ENCODE measurements at places on chromosomes 11 and 22.

DNA sequence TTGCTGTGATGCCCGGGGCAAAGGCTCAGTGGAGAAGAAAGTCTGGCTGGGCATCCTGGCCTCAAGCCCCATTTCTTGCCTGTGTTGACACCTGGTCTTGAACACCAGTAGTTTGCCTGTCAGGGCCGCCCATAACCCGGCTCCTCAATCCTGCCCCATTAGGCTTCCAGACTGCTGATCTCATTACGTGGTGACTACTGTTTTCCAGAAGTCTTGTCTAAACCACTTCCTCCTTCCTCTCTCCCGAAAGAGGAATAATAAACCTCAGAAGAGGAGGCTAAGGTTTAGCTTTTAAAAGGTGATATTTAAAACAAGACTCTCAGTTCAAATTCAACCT is 97.7 kb downstream of the CD44 start:
- DNase-seq: peak; percentile 89

GRCh38 chr11:65251476-65251875 is 10.3 kb upstream of the POLA2 start:
- DNase-seq: no peak

DNA sequence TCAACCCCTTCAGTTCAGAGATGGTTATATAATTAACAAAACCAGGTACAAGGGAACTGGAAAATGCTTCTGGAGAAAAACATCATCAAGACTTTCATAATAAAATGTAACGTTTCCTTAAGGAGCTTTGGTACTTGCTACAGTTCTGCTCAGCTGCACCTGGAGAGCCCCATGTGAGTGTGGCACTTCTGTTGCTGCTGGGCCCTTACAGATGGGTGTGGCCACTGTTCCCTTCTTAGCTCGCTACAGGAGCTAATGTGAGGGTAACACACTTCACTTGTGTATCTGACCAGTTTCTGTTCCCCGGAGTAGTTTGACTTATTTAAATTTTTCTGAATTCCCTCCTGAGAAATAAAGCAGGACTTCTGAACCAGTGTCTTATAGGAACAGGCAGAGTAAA is 4.0 kb downstream of the POU2AF3 start:
- no peak for DNase-seq

DNA sequence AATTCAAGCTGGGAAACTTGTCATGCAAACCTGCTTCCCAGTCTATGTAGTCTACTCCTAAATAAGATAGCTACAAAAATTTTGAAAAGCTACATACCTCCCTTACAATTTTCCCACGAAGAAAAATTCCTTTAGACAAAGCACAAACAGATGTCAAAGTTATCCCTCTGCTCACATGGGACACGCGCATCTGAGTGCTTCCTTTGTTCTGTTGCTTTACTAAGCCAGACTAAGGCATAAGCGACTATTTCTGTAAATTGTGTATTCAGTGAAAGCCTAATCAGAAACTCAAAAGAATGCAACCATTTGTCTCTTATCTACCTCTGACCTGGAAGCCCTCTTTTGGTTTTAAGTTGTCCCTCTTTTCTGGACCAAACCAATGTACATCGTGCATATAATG is 583.7 kb upstream of the B3GAT1 start:
- no peak for DNase-seq

- no peak for DNase-seq
These were observed 45.4 kb upstream of the ANO3 start for GRCh38 chr11:26286472-26287066.

DNA sequence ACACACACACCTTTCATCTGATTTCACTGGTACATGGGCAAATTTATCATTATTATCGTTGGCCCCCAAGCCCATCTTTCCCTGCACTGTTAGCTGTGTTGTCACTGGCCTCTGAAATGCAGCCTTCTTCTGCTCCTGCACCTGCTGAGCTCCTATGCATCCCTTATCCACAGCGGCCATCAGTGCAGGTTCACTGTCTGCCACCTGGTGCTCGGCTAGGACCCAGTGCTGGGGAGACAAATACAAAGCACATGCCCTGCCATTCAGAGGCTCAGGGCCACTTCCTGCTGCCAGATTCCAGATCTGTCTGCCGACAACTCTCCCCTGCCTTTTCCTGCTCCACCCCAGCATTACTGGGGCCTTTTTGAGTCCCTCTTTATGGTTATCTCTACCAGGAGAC is 1205.4 kb downstream of the TBC1D22A start:
- DNase-seq: no peak

- no peak for DNase-seq
These were observed 33.2 kb downstream of the SLC5A12 start for GRCh38 chr11:26688701-26689100.

DNA sequence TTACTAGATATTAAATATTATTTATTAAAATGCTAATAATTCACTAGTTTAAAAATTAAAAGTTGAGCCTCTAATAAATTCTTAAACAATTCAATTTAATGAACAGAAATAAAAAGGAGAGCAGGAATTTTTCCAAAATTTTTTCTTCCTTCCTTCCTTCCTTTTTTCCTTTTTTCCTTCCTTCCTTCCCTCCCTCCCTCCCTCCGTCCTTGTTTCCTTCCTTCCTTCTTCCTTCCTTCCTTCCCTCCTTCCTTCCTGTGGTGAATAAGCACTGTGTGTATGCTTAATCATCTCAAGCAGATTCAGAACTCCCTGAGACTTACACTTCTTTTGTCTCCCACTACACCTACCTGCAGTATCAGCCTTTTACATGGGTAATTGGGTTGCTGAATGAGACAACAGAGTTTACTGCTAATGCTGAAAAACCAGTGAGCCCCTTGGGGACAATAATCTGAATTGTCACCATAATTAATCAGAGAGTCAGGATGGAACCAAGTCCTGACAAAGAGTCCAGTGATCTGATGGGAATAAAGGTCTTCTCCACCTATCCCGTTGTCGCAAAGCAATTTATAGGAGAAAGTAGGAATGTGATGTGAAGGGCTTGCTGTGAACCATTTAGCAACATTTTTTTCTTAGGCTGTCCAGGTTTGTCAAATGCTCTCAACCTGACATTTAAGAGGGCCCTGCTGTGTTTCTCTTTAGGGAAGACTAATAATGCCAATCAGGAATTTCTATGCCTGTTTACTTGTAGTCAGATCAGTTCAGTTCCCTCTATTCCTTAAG is 58.1 kb upstream of the CEP295 start:
- DNase-seq: no peak

DNA sequence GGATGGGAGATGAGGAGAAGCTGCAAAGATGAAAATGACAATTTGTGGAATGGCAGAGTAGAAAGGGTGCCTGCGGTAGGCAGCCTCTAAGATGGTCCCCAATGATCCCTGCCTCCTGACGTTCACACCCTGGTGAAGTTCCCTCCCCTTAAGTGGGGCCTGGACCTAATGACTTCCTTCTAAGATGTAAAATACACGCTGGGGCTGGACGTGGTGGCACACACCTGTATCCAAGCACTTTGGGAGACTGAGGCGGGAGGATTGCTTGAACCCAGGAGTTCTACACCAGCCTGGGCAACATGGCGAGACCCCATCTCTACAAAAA is 60.7 kb upstream of the CREB3L1 start:
- DNase-seq: no peak

GRCh38 chr11:22194306-22194705 is 1.4 kb downstream of the ANO5 start:
- no peak for DNase-seq

GRCh38 chr11:66281001-66281400 is 3.0 kb downstream of the CNIH2 start:
- no peak for DNase-seq

DNA sequence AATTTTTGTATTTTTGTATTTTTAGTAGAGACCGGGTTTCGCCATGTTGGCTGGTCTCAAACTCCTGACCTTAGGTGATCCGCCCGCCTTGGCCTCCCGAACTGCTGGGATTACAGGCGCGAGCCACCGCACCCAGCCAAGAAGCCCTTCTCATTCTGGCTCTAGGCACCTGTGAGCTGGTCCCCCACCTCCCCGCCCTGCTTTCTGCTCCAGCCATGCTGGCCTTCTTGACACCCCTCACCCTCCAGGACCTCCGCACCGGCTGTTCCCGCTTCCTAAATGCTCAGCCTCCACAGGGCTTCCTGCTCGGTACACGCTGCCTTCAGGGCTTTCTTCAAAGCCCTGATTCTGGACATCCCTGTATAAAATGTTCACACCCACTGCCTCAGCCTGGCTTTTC is 5.5 kb upstream of the FXYD2 start:
- DNase-seq: no peak

- no peak for DNase-seq
These were observed at the start of gene APLNR for GRCh38 chr11:57237204-57237681. Gene APLNR, minus strand, starts transcription at chr11:57237250. Its CDS starts 246 bp downstream, at chr11:57237004.

- no peak for DNase-seq
These were observed 33.7 kb downstream of the SVIP start for GRCh38 chr11:22795914-22796313.

- no peak for DNase-seq
These were observed 42.9 kb downstream of the MRTFA start for GRCh38 chr22:40593460-40594273.

DNA sequence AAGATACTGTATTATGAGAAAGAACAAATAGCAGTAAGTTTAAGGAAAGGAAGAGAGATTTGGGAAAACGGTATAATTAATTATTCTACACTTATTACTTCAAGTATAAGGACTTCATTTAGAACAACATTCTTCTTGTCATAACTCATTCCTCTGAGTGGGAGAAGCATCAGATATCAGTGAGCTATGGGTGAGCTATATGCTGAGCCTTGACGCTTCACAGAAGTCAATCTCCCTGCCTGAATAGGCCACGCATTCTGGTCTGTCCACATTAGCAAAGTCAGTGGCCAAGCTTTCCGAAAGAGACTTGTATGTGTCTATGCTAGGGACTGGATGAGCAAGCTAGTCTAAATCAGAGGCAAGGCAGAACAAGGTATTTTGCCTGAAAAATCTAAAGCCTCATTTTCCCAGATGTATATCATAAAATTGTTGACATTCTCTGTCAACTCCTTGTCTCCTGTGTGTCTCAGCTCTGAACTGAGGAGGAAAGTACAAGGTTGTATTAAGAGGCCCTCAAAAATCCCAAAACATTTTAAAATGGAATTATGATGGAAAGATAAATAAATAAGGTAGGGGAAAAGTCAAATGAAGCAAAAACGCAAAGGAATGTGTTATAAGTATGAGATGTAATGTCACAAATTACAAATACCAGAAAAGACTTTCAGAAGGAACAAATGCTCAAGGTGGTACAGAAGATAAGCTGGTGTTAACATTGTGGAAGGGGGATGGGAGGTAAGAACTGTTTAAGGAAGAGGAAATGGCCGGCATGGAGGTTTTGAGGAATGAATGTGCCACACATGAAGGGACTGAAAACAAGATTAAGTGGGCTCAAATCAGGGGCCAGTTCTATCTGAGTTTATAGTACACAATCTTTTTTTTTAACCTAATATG is 1.4 kb downstream of the OR52N2 start:
- no peak for DNase-seq

GRCh38 chr11:68146010-68146540 is 24.9 kb upstream of the CHKA start:
- DNase-seq: peak; percentile 93

DNA sequence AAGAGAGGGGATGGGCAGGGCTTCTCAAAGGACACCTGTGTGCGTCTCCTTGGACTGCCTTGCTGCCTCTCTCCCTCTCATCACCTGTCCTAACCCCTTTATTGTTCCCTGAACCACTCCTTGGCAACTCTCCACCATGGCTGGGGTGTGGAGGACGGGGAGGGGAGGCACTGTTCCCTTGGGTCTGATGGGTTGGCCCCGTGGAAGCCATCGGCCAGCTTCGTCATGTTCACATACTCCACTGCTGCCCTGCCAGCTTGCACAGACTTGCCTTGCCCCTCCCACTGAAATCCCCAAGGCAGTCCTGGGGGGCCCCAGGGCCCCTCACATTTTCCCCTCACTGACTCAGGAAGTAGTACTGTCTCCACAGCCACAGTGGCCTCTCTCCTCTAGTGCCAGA is 36.1 kb upstream of the LRRC32 start:
- DNase-seq: no peak

DNA sequence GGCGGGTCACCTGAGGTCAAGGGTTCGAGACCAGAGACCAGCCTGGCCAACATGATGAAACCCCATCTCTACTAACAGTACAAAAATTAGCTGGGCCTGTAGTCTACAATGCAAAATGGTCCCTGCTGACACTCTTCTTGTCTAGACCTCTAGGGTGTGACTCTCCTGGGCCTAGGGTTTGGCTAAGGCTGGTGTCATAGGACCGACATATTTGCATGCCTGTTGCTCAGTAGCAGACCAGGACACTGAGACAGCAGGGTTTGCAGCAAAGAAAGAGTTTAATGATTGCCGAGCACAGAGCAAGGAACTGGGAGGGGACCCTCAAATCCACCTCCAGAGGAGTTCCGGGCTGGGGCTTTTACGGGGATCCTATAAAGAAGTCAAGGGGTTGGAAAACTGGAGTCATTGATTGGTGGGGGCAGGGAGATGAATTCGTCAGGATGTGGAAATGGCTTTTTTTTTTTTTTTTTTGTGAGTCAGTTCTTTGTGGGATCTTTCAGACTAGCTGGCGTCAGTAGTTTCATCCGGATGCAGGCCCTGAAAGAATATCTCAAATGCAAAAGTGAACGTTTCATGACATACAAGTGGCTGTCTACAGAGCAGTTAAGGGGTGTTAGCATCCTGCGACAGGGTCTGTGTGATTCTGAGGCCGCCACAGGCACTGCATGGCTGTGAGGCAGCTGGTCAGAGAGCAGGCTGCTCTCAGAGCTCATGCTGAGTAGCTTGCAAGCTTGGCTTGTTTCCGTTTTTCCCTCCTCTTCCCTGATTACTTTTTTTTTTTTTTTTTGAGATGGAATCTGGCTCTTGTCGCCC is 27.2 kb upstream of the A4GALT start:
- DNase-seq: no peak

GRCh38 chr11:133946051-133946450 is 10.7 kb downstream of the IGSF9B start:
- DNase-seq: no peak

- DNase-seq: no peak
These were observed 26.1 kb downstream of the MOB2 start for GRCh38 chr11:1460396-1460985.

GRCh38 chr11:70048279-70049024 is 29.7 kb upstream of the ANO1 start:
- DNase-seq: no peak

GRCh38 chr11:7220636-7221035 is 31.1 kb upstream of the SYT9 start:
- no peak for DNase-seq

- no peak for DNase-seq
These were observed 10.3 kb upstream of the FIBIN start for GRCh38 chr11:26983645-26984044.

DNA sequence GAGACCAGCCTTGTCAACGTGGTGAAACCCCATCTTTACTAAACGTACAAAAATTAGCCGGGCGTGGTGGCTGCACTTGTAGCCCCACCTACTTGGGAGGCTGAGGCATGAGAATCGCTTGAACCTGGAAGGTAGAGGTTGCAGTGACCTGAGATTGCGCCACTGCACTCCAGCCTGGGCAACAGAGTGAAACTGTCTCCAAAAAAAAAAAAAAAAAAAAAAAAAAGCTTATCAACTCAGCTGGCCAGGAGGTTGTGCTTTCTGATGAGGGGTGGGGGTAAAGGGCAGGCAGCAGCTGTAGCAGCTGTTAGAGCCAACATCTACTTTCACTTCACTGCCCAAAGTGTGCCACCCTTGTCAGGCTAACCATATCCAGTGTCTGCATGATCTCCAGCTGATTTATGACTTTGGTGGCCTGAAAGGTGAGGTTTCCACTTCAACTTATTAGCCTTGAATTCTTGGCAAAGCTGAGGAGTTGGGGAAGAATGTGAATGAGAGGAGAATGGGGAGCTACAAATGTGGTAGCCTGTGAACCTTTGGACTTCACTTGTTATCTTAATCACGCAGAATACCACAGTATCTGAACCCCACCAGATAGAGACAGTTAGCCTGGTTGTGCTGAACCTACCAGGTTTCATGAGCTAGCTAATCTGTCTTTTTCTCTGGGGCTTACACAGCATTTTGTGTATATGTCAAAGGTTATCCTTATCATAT is 19.6 kb downstream of the RNF121 start:
- no peak for DNase-seq

Data from suppressor macrophage (primary cell).